ENCODE measurements at places on chromosomes 2 and 18. TPM values are rescaled to one million over a fixed set of nuclear protein-coding genes. Genes with fewer than 3 reads are reported as not detected.

The PRSS56 gene
- total RNA-seq, result not detected

The MAP4K3 gene
- 37.1 TPM for total RNA-seq

- no peak overlapping the region for H3K4me3 ChIP-seq
- DNase-seq, result no peak
- H3K36me3 ChIP-seq, result no peaks in the 10 kb centered on the region
- H3K27me3 ChIP-seq, result no peaks in the 10 kb centered on the region
- H3K27ac ChIP-seq, result no peak overlapping the region
Measured at GRCh38 chr2:107027810-107028209, 141.8 kb upstream of the ST6GAL2 start.

GRCh38 chr2:45178359-45178758 lies 169.1 kb upstream of the SIX2 start:
- no peak overlapping the region for H3K27ac ChIP-seq
- no peaks in the 10 kb centered on the region for H3K4me1 ChIP-seq
- no peak for DNase-seq
- no peak overlapping the region for H3K4me3 ChIP-seq
- no peaks in the 10 kb centered on the region for H3K36me3 ChIP-seq
- peaks cover 69% of the 10 kb centered on the region for H3K27me3 ChIP-seq

- H3K4me3 ChIP-seq, result no peak overlapping the region
- H3K36me3 ChIP-seq, result no peaks in the 10 kb centered on the region
- H3K27me3 ChIP-seq, result no peaks in the 10 kb centered on the region
- no peak overlapping the region for H3K27ac ChIP-seq
- peaks cover 34% of the 10 kb centered on the region for H3K4me1 ChIP-seq
- DNase-seq, result no peak
Measured at GRCh38 chr2:151919786-151920185, 91.6 kb upstream of the ARL5A start.

DNA sequence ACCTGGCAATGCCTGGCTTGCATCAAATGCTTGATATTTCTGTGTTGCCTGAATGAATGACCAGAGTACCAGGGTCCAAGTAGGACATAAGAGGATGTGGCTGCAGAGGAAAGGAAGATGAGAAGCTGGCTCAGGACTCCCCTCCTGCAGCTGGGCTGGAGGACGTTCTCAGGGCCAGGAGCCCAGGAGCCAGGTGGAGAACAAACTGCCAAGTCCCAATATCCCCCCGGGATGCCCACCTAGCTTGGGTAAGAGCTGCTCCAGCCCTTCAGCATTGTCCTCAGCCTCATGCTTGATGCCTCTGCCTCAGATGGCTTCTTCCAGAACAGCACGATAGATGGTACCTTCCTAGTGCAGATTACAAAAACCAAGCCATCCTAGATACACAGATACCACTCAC lies 8.6 kb upstream of the ATP6V1B1 start:
- H3K4me3 ChIP-seq, result no peak overlapping the region

The CCDC150 gene
- 0.66 TPM for total RNA-seq

DNA sequence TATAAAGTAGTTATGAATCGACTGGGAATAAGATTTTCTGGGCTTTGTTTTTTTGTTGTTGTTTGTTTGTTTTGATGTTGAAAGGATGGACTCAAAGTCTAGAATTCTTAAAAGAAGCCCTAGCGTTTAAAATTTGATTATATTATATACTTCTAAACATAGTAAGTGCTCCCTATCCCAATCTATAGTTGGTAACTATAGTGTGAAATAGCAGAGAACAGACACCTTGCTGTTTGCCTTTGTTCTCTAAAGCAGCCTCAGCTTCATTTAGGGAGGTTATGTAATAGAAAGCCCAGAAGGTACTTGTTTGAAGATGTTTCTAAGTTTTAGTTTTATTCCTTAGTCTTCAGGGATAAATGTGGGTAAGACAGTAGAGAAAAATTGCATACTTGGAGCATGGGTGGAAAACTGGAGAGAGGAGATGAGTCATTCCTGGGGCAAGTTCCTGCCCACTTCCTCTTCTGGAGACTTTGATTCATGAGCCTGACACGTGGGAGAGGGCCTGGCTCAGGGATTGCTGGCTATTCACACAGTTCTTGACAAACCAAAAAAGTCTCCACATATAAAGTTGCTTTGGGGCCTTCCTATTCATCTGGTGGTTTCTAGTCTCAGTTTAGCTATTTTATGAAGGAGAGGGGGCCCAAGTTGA lies 131.9 kb downstream of the MYO1B start:
- peak overlapping the region; percentile 65 for H3K27ac ChIP-seq
- no peaks in the 10 kb centered on the region for H3K27me3 ChIP-seq
- H3K4me3 ChIP-seq, result no peak overlapping the region
- H3K36me3 ChIP-seq, result peaks cover under 1% of the 10 kb centered on the region

The ALPP gene
- not detected for total RNA-seq

DNA sequence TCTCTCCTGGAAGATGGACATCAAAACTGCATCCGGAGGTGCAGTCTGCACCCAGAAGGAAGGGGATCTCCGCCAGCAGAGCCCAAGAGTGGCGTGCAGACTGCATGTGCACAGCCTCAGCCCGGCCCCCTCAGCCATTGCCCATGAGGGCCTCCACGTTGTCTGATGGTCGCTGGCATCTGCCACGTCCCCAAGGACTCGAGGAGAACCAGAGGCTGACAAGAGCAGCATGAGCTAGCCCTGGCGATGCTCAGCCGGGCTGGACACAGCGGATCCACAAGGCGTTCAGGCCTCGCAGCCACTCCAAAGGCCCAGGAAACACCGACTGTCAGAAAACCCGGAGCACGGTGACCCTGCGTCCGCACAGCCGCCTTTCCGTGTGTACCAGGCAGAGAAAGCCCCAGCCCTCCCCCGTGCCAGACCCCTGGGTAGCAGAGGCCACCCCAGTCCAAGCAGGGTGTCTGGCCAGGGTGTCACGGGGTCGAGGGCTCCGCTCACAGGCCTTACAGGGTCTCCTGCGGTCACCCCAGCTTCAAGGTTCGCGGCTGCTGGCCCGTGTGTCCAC lies 48.3 kb downstream of the SLC66A2 start:
- no peak for DNase-seq
- H3K27me3 ChIP-seq, result no peaks in the 10 kb centered on the region
- no peak overlapping the region for H3K27ac ChIP-seq
- H3K4me3 ChIP-seq, result no peak overlapping the region
- peaks cover 29% of the 10 kb centered on the region for H3K36me3 ChIP-seq
- H3K4me1 ChIP-seq, result no peaks in the 10 kb centered on the region

The GPR35 gene
- total RNA-seq, result 1.3 TPM

- H3K27me3 ChIP-seq, result peaks cover 90% of the 10 kb centered on the region
- no peak overlapping the region for H3K4me3 ChIP-seq
- H3K36me3 ChIP-seq, result no peaks in the 10 kb centered on the region
- H3K4me1 ChIP-seq, result peaks cover 32% of the 10 kb centered on the region
Measured at GRCh38 chr2:45172142-45172541, 162.9 kb upstream of the SIX2 start.

The HNRNPLL gene
- 26.3 TPM for total RNA-seq

The ACMSD gene
- not detected for total RNA-seq

DNA sequence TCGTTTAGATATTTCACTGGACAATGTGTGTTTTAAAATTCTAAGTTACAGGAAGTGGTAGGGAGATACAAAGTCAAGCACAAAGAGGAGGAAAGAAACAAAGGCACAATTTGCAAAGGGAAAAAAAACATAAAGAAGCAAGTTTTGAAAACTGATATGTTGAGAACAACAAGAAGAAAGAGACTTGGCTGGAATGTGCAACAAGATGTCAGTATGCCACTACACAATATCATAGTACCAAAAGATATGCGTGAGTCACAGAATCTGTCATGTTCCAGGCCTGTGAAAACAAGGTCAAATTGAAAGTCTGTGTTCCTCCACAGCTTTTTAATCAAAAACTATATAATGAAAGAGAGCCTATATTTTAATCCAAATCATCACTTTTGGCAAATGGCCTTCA lies 12.0 kb downstream of the EXOC6B start:
- H3K27me3 ChIP-seq, result no peaks in the 10 kb centered on the region
- DNase-seq, result no peak
- peaks cover 10% of the 10 kb centered on the region for H3K36me3 ChIP-seq
- peak overlapping the region; percentile 75 for H3K27ac ChIP-seq
- H3K4me3 ChIP-seq, result no peak overlapping the region

- H3K36me3 ChIP-seq, result no peaks in the 10 kb centered on the region
- no peaks in the 10 kb centered on the region for H3K27me3 ChIP-seq
- no peak overlapping the region for H3K4me3 ChIP-seq
- DNase-seq, result no peak
Measured at GRCh38 chr18:63298400-63299365, 20.9 kb downstream of the BCL2 start.

The SMAD2 gene
- 80.9 TPM for total RNA-seq

- H3K4me1 ChIP-seq, result peaks cover 14% of the 10 kb centered on the region
- no peak overlapping the region for H3K4me3 ChIP-seq
- no peak for DNase-seq
- no peaks in the 10 kb centered on the region for H3K27me3 ChIP-seq
- H3K27ac ChIP-seq, result peak overlapping the region; percentile 66
Measured at GRCh38 chr2:55862673-55863390, 60.8 kb downstream of the EFEMP1 start.

DNA sequence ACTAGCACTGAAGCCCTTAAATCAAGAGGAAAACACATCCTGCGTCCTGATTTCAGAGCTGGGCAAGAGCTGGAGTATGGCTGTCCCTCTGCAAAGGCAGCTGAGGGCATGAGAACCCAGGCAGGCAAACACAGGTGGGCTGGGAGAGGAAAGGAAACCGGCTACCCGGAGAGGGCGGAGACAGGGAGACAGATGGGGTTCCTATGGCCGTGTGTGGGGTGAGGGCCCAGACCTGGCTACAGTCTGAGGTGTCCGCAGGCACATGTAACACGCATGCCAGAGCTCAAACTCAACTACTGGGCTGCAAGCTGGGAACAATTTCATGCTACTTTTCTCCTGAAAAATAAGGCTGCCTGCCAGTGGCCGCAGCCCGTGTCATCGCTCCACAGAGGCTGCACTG lies 2.7 kb downstream of the COPS9 start:
- H3K27ac ChIP-seq, result no peak overlapping the region
- peaks cover 25% of the 10 kb centered on the region for H3K4me1 ChIP-seq
- no peaks in the 10 kb centered on the region for H3K27me3 ChIP-seq
- DNase-seq, result no peak

- H3K27me3 ChIP-seq, result no peaks in the 10 kb centered on the region
- no peak overlapping the region for H3K27ac ChIP-seq
Measured at GRCh38 chr2:107374249-107374648, 452.4 kb upstream of the RGPD4 start.

The MEP1B gene
- not detected for total RNA-seq

GRCh38 chr18:6194640-6195039 lies 220.1 kb downstream of the L3MBTL4 start:
- no peaks in the 10 kb centered on the region for H3K36me3 ChIP-seq
- no peaks in the 10 kb centered on the region for H3K27me3 ChIP-seq
- no peaks in the 10 kb centered on the region for H3K4me1 ChIP-seq
- H3K27ac ChIP-seq, result no peak overlapping the region
- DNase-seq, result no peak

The STEAP3 gene
- 7.1 TPM for total RNA-seq

The FIGN gene
- total RNA-seq, result 12.9 TPM

The RGPD4 gene
- not detected for total RNA-seq

The MRPL19 gene
- 57.0 TPM for total RNA-seq

The ATOH8 gene
- 23.3 TPM for total RNA-seq

The ZEB2 gene
- total RNA-seq, result 89.1 TPM

The SPATA3 gene
- total RNA-seq, result not detected

- peaks cover 28% of the 10 kb centered on the region for H3K4me1 ChIP-seq
- peak; percentile 3 for DNase-seq
- H3K36me3 ChIP-seq, result no peaks in the 10 kb centered on the region
- no peak overlapping the region for H3K4me3 ChIP-seq
- H3K27me3 ChIP-seq, result no peaks in the 10 kb centered on the region
Measured at GRCh38 chr2:28352610-28353195, 40.0 kb upstream of the FOSL2 start.

GRCh38 chr2:109084341-109084740 lies 44.7 kb upstream of the SH3RF3 start:
- no peak overlapping the region for H3K27ac ChIP-seq
- no peak for DNase-seq
- H3K27me3 ChIP-seq, result peaks cover 19% of the 10 kb centered on the region
- no peaks in the 10 kb centered on the region for H3K36me3 ChIP-seq
- no peak overlapping the region for H3K4me3 ChIP-seq

The REG3G gene
- not detected for total RNA-seq

The SP100 gene
- total RNA-seq, result 76.9 TPM

GRCh38 chr18:42477267-42477666 lies 522.2 kb downstream of the PIK3C3 start:
- H3K4me3 ChIP-seq, result no peak overlapping the region
- no peaks in the 10 kb centered on the region for H3K36me3 ChIP-seq
- H3K27ac ChIP-seq, result no peak overlapping the region

GRCh38 chr2:151205571-151205970 lies 56.1 kb downstream of the RBM43 start:
- DNase-seq, result no peak
- H3K27me3 ChIP-seq, result no peaks in the 10 kb centered on the region
- no peak overlapping the region for H3K4me3 ChIP-seq
- H3K36me3 ChIP-seq, result no peaks in the 10 kb centered on the region
- H3K27ac ChIP-seq, result no peak overlapping the region

GRCh38 chr2:19478409-19478808 lies 120.0 kb upstream of the OSR1 start:
- no peak overlapping the region for H3K27ac ChIP-seq
- H3K4me1 ChIP-seq, result no peaks in the 10 kb centered on the region
- H3K27me3 ChIP-seq, result no peaks in the 10 kb centered on the region
- H3K36me3 ChIP-seq, result no peaks in the 10 kb centered on the region
- H3K4me3 ChIP-seq, result no peak overlapping the region

The MFSD6 gene
- total RNA-seq, result 21.4 TPM

The AQP12A gene
- not detected for total RNA-seq

DNA sequence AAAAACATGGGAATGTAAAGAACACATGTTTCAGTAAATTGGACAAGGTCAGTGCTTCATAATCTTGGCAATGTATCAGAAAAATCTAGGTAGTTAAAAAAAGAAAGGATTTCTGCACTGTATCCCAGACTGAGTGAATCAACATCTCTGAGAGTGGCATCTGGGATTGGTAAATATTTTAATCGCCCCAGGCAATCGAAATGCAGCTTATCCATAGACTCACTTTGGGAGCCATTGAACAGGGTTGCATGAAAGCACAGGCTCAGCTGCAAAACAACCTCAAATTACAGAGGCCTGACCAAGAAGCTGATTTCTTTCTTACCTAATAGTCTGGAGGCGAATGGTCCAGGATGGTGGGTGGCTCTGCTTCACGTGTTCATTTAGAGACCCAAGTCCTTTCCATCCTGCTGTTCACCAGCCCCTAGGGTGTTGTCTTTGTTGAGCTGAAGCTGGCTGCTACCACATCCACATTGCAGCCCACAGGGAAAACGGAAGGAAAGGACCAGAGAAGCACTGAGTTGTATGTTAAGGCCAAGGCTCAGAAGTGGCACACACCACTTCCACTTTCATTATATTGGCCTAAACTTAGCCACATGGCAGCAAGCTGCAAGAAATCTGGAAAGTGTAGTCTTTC lies 59.0 kb downstream of the MOGAT1 start:
- H3K27ac ChIP-seq, result no peak overlapping the region
- peaks cover 16% of the 10 kb centered on the region for H3K4me1 ChIP-seq
- H3K27me3 ChIP-seq, result no peaks in the 10 kb centered on the region

The WDR35 gene
- total RNA-seq, result 4.8 TPM

The ARHGAP28 gene
- total RNA-seq, result 1.5 TPM

- peaks cover 66% of the 10 kb centered on the region for H3K4me1 ChIP-seq
- DNase-seq, result no peak
- peaks cover 21% of the 10 kb centered on the region for H3K36me3 ChIP-seq
- H3K27ac ChIP-seq, result no peak overlapping the region
- H3K4me3 ChIP-seq, result no peak overlapping the region
Measured at GRCh38 chr2:161165266-161165665, 5.0 kb downstream of the TANK start.

The CCDC138 gene
- total RNA-seq, result 1.1 TPM

The DSG4 gene
- total RNA-seq, result not detected

The DNAH6 gene
- 0.14 TPM for total RNA-seq

GRCh38 chr2:202299712-202300111 lies 34.1 kb downstream of the NOP58 start:
- peaks cover 90% of the 10 kb centered on the region for H3K36me3 ChIP-seq
- no peak overlapping the region for H3K4me3 ChIP-seq
- no peaks in the 10 kb centered on the region for H3K4me1 ChIP-seq
- DNase-seq, result no peak
- H3K27ac ChIP-seq, result no peak overlapping the region
